CD14-positive monocyte (primary cell): ENCODE measurements at places on chromosomes 1 and 21.

- DNase-seq = no peak
Measured at GRCh38 chr1:62905872-62906271, 121.9 kb downstream of the ATG4C start.

- no peak for DNase-seq
Measured at GRCh38 chr1:3469849-3470649, 15.6 kb downstream of the ARHGEF16 start.

GRCh38 chr1:109620401-109620791 lies 759 bp downstream of the AMPD2 start:
- no peak for DNase-seq

GRCh38 chr1:156711011-156711817 lies 5.8 kb upstream of the CRABP2 start:
- no peak for DNase-seq

DNA sequence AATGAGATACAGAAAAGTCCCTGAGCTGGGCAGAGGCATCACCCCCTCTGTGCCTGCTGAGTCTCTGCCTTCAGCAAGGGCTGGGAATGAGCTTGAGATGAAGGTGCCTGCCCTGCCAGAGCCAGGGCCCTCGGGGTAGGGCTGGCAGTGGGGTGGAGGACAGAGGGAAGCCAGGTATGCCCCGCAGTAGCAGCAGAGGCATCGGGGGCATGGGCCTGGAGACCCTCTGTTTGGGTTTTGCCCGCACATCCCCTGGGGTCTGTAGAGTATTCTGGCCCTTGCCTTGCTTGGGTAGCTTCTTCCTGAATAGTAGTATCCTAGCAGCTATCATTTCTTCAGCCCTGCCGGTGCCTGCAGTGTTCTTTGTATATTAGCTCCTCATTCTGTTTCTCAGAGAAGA lies 33.0 kb downstream of the QSOX1 start:
- no peak for DNase-seq

DNA sequence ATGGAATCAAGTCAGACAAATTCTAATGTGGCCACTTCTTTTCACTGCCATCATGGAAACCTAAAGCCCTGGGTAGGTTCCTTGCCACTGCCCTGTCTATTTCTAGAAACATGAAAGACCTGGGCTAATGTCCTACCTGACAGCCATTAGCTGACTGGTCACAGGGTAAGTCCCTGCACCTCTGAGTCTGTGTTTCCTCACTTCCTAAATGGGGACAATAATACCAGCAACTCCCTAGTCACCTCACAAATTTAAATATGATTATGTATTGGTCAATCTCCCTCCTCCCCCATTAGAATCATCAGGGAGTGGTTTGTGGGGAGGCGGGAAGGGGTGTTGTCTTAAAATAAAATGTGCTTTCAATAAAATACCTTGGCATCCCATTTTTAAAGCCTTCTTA lies 2.2 kb downstream of the CREG1 start:
- peak; percentile 81 for DNase-seq

DNA sequence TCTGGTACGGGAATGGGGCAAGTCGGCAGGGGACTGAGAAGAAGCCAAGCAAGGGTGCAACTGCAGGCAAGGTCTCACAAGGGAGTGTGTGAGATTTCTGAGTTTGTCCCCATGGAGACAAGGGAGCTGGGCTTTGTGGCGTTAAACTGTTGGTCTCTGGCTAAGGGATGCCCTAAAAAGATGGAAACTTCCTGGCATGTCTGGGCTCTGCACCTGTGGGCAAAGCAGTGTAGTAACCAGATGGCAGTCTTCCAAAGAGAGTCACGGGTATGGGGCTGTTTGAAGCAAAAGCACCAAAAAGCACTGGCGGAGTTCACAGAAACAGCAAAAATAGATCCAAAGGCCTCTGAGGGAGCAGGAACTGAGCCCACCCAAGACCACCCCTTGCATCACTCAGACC lies 104.8 kb upstream of the SLC44A3 start:
- no peak for DNase-seq

DNA sequence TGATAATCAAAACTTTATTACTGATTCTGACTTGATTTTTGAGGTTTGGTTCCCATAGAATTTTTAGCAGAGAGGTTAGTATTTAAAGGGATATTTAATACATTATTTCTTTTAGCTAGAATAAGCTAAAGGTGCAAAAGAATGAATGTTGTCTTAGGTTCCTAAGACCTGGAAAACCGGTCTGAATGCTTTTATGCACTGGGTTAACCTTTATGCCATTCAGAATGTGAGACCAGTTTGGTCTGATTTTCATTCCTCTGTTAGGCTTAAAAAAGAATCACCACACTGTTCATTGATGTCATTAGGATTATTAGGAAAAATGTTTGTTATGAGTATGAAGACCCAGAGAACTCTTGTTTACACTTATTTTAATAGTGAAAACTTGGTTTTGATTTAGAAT lies 30.1 kb downstream of the RAP1A start:
- DNase-seq = no peak

GRCh38 chr1:94595658-94596057 lies 54.1 kb upstream of the F3 start:
- DNase-seq = no peak

GRCh38 chr1:226697151-226697928 lies 41.7 kb downstream of the ITPKB start:
- DNase-seq = peak; percentile 25

DNA sequence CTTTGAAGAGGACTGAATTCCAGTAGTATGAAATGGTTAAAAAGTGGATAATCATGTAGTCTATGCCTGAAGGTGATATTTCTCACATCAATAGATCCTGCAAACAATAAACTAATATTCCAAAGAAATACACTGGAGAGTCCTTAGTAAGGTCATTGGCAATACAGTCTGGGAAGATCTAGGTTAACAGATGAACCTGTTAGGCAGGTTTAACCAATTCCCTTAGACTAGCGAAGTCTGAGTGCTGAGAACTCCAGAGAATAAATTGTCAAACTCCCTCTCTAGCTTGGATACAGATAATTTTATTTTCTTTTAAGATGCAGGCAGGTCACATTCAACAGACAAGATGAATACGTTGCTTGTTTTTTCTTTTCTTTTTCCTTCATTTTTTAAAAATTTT lies 2.4 kb downstream of the GPR157 start:
- no peak for DNase-seq

- DNase-seq = peak; percentile 46
Measured at GRCh38 chr1:219568733-219569132, 44.2 kb downstream of the ZC3H11B start.

DNA sequence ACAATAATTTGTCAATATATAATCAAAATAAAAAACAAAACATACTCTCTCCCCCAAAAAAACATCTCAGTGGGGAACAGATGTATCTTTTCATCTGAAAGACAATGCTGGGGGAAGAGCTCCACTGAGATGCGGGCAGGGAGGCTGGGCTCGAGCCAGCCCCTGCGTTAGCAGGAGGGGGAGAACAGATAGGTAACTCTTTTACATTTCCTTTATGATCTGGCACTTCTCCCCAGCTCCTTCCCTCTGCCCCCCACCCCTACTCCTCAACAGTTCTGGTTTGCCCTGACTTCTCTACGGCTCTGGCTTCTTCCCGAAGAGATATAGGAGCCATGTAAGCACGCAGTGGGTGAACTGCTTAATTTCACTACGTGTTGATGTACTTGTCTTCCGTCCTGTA lies 12.4 kb downstream of the LEPR start:
- DNase-seq = no peak

GRCh38 chr1:153803470-153804056 lies 28.4 kb downstream of the SLC27A3 start:
- no peak for DNase-seq

GRCh38 chr21:34888569-34889319 lies 160.4 kb downstream of the RUNX1 start:
- DNase-seq = peak; percentile 87

- no peak for DNase-seq
Measured at GRCh38 chr1:244444854-244445253, 6.9 kb downstream of the ADSS2 start.

DNA sequence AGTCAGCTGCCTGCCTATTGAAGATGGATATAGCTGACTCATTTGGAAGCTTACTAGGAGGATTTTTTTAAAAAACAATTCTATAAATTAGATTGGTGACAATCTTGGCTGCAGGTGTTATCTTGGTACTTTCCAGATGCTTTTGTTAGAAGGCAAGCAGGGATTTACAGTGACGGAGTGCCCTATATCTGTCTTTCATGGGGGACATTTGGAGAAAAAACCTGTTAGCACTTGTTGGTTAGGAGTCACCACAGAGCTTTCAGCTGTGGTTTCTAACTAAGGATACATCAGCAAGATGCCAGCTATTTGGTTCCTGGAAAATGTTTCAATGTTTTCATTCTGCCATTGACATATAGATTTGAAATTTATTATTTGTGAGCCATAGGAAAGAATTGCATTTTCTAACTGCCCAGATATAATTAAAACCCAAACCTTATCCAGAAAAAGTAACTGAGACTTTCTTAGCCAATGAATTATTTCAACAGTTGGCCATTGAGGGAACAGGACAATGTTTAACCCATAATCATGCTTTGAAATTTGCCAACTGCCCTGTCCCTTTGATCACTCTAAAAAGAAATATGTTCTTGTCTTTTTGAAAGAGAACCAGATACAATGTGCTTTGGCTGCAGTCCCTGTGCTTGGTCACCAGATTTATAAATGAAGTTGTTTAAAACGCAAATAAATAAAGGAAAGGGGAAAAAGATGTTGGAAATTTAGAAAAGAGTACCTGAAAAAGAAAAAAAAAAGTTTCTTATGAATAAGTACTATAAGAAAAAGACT lies 761.0 kb upstream of the CXADR start:
- no peak for DNase-seq

DNA sequence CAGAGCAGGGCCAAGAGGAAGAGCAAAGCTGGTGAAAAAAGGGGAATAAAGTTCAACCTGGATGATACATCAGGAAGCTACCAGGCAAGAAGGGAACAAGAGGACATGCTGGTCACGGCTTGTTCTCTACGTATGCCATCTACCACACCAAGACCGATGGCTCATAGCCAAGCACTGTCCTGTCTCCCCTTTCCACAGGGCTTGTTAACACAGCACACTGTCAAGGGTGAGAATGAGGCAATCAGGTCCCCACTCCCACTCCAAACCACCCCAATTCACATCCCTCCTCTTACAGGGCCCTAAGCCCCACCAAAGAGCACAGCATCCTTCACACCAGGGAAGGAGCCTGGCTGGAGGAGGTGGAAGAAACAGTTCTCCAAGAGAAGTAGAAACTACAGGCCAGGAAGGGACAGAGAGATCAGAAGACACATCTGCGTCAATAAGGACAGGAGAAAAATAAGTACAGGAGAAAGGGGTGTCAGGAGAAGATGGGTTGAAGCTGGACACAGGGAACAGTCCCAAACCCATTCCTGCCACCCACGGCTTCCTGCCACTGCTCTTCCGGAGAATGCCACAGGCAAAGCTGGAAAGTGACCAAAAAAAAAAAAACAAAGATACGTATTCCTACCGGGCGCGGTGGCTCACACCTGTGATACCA lies 923 bp upstream of the SHC1 start:
- DNase-seq = peak; percentile 57

DNA sequence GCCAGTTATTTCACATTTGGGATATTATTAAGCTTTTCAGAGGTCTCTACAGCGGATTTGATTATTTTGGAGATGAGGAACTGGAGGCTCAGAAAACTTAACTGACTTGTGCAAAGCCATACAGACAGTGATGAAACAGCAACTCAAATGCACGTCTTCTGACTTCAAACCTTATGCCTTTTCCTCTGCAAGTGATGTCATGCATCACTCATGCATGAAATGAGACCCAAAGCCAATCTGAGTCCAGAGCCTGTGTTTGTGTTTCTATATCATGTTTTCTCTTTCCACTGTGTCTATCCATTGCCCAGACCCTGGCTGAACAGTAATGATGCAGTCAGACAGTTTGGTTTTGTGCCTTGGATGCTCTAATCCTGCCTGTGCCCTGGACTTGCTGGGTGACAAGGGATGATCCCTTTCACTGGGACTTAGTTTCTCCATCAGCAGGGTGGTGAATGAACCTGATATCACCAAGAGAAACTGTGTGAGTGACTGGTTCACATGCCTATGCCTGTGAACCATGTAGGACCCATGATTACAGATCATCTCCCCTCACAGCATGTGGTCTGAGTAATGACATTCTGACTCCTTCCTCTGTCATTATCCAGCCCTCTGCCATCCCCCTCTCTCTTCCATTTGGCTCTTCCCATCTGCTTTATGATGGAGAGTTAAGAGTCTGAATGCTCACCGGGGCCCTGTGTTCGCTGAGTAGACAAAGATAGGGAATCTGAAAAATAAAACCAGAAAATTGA lies 33.4 kb downstream of the SLAMF6 start:
- DNase-seq = no peak

- no peak for DNase-seq
Measured at GRCh38 chr1:39779821-39780220, 8.7 kb upstream of the OXCT2 start.

DNA sequence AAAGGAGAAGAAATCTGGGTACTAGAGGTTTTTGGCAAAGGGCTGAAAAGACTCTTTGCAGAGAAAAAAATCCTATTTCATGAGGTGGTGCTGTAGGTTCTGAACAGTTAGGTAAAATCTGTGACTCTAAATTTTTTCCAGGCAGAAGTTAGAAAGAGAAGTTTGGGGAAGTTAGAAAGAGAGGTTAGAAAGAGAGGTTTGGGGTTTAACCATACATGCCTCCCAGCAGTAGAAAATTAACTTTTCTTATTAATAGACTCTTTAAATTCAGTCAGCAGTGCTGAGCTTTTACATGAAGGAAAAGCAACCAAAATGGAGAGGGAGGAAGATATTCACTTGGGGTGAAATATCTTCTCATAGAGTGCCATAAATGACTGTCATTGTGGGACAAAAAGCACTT lies 12.2 kb downstream of the AMY1C start:
- no peak for DNase-seq

- no peak for DNase-seq
Measured at GRCh38 chr1:11428789-11429188, 50.2 kb upstream of the DISP3 start.

- DNase-seq = no peak
Measured at GRCh38 chr21:36584980-36585940, 105.3 kb upstream of the CLDN14 start.

GRCh38 chr1:90262791-90263190 lies 267.9 kb downstream of the ZNF326 start:
- DNase-seq = no peak

DNA sequence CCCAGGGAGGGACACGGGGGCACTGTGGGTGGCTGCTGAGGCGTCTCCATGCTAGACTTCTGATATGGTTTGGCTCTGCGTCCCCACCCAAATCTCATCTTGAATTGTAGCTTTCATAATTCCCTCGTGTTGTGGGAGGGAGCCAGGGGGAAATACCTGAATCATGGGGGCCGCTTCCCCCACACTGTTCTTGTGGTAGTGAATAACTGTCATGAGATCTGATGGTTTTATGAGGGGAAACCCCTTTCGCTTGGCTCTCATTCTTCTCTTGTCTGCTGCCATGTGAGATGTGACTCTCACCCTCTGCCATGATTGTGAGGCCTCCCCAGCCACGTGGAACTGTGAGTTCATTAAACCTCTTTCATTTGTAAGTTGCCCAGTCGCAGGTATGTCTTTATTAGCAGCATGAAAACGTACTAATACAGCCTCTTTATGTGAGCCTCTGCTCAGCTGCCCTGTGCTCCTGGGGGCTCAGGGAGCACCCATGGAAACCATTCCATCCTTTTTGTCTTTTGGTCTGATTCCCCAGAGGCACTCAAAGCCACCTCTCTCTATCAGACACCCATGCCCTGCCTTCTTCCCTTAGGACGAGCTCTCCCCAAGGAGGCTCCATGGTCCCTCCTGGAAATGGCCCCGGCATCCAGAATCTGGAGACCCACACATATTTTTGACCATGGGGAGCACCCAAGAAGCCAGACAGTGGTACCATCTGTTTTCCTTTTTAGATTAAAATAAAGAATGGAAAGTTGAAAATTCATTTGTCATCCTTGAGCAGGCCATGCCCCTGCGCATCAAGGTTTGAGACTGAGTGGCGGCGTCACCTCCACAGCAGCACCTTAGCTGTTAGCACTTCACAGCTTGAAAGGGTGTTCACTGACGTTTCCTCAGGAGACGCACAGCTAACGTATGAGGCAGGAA lies 65.9 kb upstream of the FAM20B start:
- no peak for DNase-seq
